ENCODE measurements at places on chromosomes 6 and 20.

DNA sequence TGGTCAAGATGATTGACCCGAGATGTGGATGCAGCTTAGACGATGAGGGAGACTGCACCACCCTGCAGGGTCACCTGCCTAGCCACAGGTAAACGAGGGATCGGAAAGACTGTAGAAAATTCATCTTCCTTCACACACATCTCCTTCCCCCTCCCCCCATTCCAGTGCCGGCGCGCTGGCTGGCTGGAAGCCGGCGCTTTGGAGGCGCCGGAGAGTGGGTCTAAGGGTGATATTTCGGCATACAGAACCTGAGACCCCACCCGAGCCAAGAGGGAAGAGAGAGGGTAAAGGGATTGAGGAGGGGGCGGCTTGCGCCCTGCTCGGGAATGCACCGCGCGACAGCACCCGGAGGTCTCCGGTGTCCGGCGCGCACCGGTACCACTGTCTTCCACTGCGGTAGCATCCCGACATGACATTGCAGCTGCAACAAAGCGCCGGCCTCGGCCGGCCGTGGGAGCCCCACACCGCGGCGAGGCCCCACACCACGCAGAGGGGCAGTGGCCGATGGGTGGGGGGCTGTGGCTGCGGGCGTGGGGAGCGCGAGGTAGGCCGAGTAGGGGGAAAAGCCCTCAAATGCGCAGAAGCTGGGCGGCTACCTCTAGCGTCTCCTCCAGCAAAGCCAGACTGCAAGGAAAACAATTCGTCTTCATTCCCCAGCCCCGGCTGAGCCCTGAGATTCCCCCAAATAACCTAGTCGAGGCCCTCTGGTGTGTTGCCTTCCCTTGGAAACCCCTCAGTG, 984 bp downstream of the TNFRSF21 start:
- DNase-seq, result no peak

DNA sequence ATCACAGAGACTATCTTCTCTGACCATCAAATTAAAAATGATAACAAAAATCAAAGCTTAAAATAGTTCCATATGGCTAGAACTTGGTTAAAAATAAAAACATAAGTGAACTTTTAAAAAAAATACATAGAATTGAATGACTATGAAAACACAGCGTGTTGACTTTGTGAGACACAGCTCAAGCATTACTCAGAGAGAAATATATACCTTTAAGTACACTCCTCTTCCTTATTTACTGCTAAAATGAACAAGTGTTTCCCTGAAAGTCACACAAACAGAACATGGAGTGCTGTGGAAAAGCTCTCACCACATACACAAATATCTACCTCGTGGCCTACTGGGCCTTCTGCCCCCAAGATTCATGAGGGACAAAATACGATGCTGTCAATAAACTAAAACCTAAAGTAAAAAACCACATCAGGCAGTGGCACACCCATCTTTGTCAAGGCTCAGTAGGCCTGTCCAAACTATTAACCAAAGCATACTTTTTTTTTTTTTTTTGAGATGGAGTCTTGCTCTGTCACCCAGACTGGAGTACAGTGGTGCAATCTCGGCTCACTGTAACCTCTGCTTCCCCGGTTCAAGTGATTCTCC, 7.5 kb downstream of the FAXC start:
- no peak for DNase-seq

DNA sequence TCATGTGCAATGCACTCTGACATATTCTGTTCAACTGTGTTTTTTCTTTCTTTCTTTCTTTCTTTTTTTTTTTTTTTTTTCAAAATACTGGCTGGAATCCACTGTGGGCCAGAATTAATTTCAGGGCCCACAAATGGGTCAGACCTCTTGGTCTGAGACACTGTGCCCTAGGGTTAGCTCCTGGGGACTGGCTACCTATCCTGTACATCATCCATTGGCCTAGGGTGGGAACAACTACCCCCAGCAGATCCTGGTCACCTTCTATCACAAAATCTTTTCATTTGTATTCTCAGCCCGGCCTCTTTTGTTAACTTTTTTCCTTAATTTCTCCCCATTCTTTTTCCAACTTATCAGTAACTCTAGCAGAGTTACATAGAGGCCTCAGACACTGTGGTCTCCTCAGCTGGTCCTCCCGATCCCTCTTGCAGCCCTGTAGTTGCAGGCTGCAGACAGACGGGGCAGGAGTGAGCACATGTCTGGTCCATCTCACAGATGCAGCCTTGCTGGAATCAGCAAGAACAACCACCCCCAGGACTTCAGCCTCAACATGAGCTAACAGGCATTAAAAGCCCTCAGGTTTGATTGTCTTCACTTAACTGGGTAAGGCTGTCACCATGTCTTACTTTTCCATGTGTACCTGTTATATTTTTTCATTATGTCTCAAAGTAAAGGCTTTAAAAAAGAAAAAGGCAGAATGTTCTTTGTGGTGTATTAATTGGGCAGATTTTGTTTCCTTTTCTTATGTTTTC, 41.3 kb downstream of the TXLNB start:
- peak; percentile 21 for DNase-seq

DNA sequence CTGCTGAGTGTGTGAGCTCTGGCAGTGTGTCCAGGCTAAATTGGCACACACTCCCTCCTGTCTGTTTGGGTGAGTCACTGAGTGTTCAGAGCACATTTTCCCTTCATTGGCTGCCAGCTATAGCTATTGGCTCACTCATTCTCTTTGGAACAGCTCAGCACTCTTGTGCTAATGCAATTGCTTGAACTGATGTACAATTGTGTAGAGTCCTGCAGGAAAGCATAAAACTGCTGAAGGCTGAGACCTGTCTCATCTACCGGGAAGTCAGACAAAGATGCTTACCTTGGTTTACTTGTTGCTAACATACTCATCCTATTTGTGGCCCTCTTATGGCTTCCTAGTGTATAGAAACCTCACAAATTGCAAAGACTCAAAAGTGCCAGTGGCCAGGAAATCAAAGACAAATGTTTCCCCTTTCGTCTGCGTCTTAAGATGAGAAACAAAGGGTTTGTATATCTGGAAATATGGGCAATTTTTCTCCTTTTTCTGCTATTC, 351.0 kb downstream of the BCKDHB start:
- peak; percentile 94 for DNase-seq

DNA sequence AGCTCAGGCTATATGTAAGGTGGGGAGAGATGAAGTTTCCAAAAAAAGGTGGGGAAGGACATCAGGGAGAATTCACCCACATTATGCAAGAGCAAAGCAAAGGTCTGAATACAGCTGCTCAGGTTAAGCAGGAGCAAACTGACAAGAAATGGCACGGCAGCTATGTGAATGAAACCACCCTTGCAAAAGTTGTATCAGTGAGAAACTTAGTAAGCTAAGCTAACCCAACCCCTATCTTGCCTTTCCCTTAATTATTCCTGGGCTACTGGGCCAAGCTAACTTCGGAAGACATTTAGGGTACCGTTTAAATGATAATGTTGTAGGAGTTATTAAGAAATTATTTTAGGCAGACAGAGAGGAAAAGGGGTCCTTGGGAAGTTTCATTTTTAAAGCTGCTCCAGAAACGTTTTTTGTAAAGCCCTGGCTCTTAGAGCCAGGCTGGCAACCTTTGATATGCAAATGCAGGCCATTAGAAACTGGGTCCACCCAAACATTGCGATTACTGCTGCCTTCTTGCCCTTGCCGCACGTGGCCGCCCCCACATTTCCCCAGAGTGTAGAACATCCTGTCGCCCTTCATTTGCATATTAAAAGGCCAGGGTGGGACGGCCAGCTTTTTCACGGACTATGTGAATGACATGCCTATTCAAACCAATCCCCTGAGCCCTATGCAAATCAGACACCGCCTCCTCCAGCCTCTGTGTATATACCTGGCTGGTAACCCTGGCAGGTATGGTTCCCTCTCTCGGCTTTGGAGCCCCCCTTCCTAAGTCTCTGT, 60.5 kb upstream of the SAMD5 start:
- no peak for DNase-seq

GRCh38 chr20:18314786-18315406, 26.6 kb downstream of the ZNF133 start:
- peak; percentile 10 for DNase-seq

GRCh38 chr6:13496513-13497190, 9.3 kb upstream of the GFOD1 start:
- no peak for DNase-seq

DNA sequence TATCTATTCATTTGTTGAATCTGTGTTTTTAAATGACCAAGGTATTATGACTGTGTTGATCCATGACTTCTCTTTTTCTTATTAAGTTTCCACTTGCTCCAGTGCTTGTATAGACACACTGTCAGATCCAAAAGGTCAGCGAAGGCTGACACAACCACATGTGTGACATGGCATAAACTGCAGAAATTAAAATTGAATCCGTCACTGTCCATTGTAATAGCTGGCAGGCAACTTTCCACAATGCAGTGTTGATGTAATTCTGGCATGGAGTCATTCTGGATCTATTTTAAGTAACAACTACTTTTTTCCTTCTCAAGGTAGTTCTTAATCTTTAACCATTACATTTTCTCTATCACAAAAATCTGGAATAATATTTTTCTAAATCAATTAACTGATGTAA, 145.3 kb downstream of the AIG1 start:
- DNase-seq, result no peak

GRCh38 chr20:41299899-41300298, 17.6 kb downstream of the ZHX3 start:
- DNase-seq, result no peak

- no peak for DNase-seq
These were observed 2.9 kb upstream of the BMP2 start for GRCh38 chr20:6764619-6765018.

DNA sequence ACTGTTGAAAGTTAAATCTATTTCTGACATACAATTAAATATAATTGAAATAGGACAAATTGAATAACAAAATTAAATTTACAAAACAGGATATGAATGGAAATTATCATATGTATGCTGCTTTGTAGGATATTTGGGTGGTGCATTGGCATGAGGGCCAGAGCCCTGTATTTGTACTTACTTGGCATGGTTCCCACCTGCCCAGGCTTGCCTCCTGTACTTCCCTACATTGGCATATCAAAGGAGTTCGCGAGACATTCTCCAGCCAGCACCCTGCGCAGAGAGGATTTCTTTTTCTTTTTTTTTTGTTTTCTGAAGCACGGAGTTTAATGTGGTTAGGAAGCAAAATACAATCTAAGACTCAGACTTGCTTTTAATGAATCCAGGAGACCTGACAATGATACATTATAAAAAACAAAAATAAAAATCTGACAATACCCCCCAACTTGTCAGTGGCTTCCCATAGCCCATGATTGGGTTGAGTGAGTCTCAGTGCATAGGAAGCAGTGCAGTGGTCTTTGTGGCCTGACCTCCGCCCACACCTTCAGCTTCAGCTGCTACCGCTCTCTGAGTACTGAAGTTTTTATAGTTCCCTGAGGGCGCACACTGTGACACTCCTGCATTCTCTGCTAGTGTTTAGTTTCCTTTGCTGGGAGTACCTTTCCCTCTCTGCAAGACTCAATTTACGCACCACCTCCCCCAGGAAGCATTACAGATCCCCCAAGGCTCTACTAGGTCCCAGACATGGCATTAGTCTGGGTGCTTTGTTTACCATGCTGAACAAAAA, 440.8 kb downstream of the UTRN start:
- DNase-seq, result no peak

GRCh38 chr6:167107787-167108186, 15.1 kb upstream of the CCR6 start:
- no peak for DNase-seq

DNA sequence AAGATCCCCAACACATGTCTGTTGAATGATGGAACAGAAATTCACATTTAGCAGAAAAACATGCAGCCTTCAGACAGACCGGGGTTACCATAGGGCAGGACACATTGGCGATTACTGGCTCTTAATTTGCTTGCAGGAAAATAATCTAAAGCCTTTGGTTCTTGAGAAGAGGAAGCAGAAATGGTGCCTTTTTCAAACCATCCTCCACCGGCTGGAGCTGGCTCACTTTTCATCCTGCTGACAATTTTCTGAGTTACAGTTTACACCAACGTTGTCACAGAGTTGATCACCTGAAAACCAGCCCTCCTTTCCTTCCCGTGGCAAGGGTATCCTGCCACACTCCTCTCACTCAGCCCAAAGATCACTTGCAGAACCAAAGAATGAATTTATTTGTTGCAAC, 32.6 kb downstream of the SF3B5 start:
- no peak for DNase-seq

- DNase-seq, result no peak
These were observed 25.1 kb upstream of the TRIM27 start for GRCh38 chr6:28948782-28949486.

- no peak for DNase-seq
These were observed at the start of gene RSPH9 for GRCh38 chr6:43644940-43645612. TSS of gene RSPH9 (plus strand) at chr6:43645036. CDS start at chr6:43645099, 63 bp downstream.

GRCh38 chr20:50601511-50602431, 89.6 kb downstream of the RIPOR3 start:
- no peak for DNase-seq

DNA sequence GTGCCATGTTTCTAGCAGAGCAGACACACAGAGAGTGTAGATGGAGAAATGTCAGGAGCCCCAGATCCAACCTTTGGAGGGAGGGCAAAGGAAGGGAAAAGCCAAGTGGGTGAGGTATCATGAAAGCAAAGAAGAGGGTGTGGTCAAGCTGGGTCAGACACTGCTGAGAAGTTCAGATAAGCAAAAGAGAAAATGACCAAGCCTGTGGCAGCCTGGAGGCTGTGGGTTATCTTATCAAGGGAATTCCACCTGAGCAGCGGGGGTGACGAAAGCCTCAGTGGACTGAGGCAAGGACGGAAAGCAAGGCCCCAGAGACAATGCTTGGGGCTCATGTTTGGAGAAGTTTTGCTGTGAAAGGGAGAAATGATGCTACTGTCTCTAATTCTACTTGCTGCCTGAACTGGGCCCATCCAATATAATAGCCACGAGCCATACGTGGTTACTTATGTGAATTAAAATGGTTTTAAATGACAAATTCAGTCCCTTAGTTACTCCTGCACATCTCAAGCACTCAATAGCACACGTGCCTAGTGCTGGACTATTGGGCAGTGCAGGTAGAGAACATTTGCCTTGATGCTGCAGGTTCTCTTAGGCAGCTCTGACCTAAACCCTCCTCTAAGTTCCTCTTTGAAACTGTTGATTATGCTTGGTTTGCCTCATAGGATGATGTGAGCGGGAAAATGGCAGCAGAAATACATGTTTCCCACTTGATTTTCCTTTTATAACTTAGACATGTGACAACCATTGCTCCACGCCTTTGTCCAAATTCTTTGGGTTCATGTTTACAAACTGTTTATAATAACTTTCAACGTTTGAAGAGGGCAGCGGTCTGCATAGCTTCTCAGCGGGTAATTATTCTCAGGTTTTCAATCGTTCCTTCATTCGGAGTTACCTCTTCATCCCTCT, 63.7 kb downstream of the SLC22A23 start:
- no peak for DNase-seq

GRCh38 chr6:422433-423054, 31.0 kb downstream of the IRF4 start:
- DNase-seq, result peak; percentile 46

GRCh38 chr20:3041854-3042409, 1.5 kb upstream of the GNRH2 start:
- no peak for DNase-seq

GRCh38 chr6:157148391-157149323, 174.7 kb downstream of the TMEM242 start:
- peak; percentile 79 for DNase-seq
